ENCODE measurements at places on chromosomes 12 and 14.

DNA sequence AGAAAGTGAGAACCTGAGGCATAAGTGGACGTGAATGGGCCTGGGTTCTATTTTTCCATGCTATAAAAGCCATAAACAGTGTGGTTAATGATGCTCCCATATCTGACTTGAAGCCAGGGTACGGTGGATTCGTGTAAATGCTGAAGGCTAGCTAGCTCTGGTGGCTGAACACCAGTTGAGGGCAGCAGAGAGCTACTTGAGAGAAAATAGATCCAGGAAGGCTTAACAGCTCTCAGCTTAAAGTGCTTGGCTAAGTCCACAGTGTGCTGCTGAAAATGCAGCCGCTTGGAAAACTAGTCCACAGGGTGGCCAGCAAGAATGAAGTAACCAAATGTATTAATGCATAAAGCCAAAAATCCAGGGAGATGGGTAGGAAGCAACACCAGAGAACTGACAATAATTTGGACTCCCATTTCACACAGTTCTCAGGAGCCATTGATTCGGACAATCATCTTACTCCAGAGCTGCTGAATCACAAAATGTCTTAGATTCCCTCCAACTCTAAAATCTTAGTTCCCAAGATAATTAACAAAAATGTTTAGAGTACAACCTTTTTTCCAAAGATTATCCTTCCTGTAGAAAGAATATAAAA, 15.0 kb upstream of the FOXG1 start:
- DNase-seq: no peak

DNA sequence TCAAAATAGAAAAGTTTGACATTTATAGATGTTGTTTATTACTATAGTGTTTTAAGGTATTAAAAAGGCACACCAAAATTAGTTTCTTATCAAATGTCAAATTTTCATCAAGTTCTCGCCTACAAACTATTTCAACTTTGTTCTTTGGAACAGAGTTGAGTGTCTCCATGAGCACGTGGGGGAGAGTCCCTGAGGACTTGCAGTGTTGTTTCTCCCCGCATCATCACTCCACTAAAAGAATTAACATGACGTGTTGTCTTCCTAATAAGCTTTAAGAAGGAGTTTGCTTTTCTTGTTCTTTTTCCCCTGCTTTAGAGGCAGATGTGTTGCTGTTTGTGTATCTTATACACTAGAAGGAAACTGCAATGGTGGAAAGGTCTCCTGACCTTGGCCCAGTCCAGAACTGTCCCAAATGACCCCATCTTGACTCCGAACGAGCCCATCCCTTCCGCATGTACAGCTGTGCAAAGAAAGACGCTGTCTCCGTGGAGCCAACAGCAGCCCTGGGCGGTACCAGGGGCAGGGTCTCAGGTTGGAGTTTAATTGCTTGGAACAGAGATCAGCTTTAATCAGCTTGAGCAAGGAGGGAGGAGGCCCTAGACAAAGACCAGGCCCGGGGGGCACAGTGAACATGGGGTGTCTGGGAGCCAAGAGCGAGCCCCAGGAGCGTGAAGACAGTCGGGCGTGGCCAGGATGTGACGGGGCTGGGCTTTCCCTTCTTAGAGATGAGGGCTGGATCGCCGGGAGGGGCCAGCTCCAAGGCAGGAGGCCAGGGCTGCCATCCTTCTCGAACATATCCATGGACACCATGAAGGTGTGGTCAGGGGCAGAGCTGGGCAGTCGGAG, 215.4 kb upstream of the RTL1 start:
- no peak for DNase-seq

DNA sequence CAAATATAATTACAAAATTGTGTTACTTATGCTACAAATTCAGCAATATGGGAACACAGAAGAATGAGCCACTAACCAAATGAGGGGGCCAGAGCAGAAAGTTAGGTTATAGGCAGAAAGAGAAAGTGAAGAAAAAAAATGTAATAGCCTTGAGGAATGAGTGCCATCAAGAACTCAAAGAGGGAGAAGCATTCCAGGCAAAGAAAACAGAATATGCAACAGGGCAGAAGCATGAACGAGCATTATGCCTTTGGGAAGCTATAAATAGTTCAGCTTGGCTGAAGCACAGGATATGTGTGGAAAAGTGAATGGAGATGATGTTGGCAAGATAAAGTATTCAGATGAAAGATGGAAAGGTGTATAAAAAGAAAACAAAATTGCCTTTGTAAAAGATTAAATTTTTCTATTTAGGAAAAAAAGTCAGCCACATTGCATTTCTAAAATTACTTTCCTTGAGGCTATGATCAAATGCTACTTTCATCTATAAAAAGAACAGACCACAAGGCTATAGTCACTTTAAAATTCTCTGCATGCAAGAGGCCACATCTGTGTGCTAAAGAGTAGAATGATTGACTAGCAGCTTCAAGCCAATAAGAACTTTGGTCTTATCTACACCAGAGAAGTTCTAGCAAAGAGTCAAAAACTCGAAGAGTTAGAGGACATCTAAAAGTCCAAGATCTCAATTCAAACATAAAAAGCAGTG, 193.6 kb upstream of the GARIN6 start:
- DNase-seq: no peak

DNA sequence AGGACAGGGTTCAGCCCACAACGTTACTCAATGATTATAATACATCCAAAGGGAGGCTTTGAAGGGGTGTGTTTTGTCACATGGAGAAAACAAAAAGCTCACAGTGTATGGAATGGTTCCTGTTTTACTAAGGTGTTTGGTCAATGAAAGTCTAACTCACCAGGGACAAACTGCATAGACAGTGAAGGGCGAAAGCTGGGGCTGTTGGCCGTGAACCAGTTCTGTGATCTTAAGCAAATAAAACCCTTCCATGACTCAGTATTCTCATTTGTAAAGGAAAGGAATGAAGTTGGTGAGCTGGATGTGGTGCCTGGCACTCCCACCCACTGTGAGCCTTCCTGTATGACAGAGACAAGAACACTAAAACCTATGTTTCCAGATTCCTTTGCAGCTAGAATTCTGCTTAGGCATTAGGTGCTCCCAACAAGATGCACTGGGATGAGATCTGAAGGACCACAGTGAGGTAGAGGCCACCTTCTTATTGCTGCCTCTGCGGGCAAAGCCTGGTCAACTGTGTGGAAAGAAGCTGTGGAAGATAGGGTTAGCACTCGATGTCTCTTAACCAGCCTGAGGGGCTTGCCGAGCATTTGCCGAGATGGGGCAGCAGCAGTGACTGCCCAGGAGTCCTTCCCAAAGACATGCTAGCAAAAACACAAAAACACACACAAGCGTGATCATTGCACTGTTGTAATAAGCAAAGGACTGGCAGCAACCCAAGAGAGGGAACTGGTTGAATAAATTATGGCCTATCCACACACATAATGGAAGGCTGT, 48.5 kb downstream of the VCPKMT start:
- DNase-seq: no peak

DNA sequence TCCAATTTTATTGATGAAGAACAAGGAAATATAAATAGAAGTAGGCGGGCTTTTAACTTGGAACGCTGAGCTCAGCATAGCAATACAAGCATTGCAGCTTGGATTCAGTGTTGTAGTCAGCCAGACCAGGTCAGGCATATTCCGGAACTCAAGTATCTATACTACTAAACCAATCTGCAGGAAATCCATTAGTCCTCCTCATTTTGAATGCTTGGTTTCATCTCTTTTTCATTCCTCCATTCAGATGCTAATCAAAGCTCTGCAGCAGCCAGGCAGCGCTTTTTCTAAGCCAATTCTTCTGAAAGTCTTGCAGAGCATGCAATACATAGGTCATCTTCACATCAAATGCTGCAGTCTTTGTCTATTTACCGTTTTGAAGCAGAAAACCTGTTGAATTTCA, 49.0 kb downstream of the KIF21A start:
- no peak for DNase-seq

DNA sequence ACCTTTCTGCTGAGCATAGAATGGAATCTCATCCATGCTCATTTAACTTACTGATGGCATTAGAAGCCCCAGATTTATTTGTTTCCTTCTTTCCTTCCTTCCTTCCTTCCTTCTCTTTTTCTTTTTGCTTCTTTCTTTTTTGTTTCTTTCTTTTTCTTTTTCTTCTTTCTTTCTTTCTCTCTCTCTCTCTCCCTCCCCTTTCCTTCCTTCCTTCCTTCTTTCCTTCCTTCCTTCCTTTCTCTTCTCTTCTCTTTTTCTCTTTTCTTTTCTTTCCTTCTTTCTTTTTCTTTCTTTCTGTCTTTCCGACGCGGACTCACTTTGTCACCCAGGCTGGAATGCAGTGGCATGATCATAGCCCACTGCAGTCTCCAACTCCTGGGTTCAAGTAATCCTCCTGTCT, 55.9 kb downstream of the C12orf75 start:
- DNase-seq: no peak

GRCh38 chr14:30115756-30116155, 188.1 kb upstream of the PRKD1 start:
- DNase-seq: no peak

GRCh38 chr12:3241621-3242020, 164.4 kb downstream of the TSPAN9 start:
- peak; percentile 77 for DNase-seq

GRCh38 chr12:27732281-27732680, 21.6 kb downstream of the MRPS35 start:
- no peak for DNase-seq

GRCh38 chr12:27528788-27529187, 4.8 kb downstream of the PPFIBP1 start:
- DNase-seq: no peak

- DNase-seq: no peak
Measured at GRCh38 chr12:61781021-61781581, 479.1 kb upstream of the USP15 start.

GRCh38 chr14:72545411-72546311, 348.2 kb downstream of the DPF3 start:
- no peak for DNase-seq

GRCh38 chr12:84315926-84316325, 596.7 kb downstream of the SLC6A15 start:
- no peak for DNase-seq

DNA sequence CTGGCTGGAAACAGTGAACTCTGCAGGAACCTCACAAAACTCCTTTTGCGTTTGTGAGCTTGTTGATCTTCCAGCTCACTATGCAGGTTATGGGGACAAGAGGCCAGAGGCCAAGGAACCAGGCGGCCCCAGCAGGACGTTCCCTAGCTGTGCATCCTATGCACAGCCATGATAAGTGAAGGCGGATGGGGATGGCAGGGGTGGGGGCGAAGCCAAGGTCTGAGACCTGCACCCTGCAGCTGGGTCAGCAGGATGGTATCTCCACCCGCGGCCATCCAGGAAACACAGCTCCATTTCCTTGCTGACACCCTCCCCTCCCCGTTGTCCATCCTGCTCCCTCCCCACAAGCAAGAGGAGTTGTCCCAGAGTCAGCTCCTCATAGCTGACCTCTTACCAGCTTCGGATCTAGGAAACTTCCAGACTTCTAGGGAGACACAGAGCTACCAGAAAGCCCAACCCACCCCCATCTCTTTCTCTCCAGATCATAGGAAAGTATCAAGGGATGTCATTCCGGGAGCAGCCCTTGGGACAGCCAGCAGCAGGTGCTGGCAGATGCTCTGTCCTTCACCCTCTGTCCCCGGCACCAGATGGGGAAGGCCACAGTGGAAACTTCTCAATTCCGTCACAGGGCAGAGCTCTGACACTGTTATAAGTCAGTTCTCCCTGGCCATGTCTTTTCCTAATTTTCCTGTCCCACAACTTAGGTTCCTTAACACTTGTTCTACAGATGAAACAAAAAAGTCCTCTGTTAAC, 9.4 kb downstream of the ZBTB39 start:
- DNase-seq: no peak

DNA sequence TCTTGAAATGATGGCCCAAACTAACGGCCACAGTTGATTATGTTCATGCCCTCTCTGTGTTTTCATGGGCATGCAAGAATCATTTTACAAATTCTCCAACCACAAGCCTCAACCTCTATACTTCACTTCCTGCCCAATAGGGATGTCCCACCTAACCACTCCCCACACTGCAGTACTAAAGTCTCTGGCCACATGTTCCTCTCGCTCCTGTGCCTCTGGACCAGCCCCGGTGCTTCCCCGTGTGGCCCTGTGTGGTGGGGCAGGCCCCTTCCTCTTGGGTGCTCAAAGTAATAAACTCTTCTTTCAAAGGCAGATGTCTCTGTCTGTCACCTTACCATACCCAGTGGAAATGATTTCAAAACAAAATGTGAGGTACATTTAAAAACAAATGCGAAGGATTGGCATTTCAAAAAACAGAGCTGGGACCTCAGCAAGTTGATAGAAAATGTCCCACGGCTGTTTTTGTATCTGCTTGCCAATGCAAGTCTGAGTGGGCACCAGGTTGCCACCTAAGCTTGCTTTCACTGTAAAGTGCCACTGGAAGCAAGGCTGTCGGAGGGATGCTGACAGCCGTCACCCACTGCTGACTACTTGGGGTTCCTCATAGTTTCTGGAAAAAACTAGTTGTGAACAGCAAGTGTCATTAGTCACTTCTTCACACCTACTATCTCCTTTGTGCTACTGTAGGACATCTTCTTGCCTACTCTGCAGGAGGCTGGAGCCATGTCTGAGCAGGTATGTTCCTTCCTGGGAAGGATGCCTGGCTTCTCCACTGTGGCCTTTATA, 8.2 kb upstream of the SERPINA11 start:
- no peak for DNase-seq

- no peak for DNase-seq
Measured at GRCh38 chr12:100528034-100528433, 45.5 kb upstream of the GAS2L3 start.

GRCh38 chr12:76533331-76533730, 26.2 kb downstream of the OSBPL8 start:
- DNase-seq: no peak

- DNase-seq: no peak
Measured at GRCh38 chr12:25337916-25338315, 87.2 kb upstream of the KRAS start.

DNA sequence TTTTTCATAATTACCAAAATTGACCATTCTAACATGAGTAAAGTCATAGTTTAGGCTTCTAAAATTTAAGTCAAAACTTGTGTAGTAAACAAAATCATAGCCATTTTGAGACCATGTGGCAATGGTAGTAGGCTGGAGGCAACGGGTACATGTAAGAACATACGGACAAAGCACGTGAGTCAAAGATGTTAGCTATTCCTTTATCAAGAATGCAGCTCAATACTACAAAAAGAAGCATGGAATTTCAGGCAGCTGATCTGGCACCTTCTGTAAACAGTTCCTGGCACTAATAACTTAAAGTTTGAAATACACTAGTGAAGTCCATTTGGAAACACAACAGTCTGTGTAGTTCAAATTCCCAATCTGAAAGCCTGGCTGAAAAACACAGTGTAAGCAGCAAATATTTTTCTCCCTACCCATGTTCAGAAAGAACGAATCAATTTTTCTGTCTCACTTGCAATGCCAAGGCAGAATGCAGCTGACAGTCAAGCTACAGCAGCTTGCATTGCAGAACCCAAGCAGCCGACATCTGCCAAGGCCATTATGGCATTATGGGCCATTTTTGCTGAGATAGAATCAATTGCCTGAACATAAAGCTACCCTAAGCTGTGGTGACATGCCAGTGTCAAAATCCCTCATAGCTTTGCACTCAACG, 29.3 kb downstream of the MYF5 start:
- DNase-seq: no peak

- no peak for DNase-seq
Measured at GRCh38 chr12:94717656-94718055, 67.3 kb upstream of the TMCC3 start.

GRCh38 chr14:32453857-32454810, 125.0 kb downstream of the AKAP6 start:
- no peak for DNase-seq

- DNase-seq: no peak
Measured at GRCh38 chr14:34843011-34843554, 32.1 kb downstream of the BAZ1A start.

- peak; percentile 65 for DNase-seq
Measured at GRCh38 chr14:103716091-103716801, 636 bp downstream of the ZFYVE21 start.

- DNase-seq: peak; percentile 19
Measured at GRCh38 chr12:75526655-75527511, 15.5 kb upstream of the KRR1 start.

Data from HuH-7.5 (cell line).